ENCODE measurements at places on chromosomes 5 and 9. TPM values are rescaled to one million over a fixed set of nuclear protein-coding genes. Genes with fewer than 3 reads are reported as not detected.
A peak's percentile ranks its signal among the peaks of the same experiment; 100 is the strongest.

DNA sequence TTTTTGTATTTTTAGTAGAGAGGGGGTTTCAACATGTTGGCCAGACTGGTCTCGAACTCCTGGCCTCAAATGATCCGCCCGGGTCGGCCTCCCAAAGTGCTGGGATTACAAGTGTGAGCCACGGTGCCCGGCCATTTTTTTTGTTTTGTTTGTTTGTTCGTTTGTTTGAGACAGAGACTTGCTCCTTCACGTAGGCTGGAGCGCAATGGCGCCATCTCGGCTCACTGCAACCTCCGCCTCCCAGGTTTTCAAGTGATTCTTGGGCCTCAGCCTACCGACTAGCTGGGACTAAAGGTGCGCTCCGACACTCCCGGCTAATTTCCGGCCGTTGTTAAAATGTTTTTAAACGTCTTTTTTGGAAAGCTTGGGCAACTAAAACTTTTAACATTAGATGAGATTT lies 54.0 kb downstream of the SHOC1 start:
- DNase-seq = no peak

- DNase-seq = no peak
These were observed 20.9 kb upstream of the TTC33 start for GRCh38 chr5:40776658-40776977.

- no peak for DNase-seq
These were observed 5.5 kb downstream of the PTGER4 start for GRCh38 chr5:40685193-40685592.

GRCh38 chr9:89803403-89803802 lies 198.6 kb downstream of the GADD45G start:
- DNase-seq = no peak

GRCh38 chr9:106106396-106106795 lies 412.1 kb downstream of the TMEM38B start:
- DNase-seq = no peak

- no peak for DNase-seq
These were observed 7.2 kb upstream of the ADGRV1 start for GRCh38 chr5:90551376-90551775.

GRCh38 chr5:41817625-41818301 lies 52.5 kb downstream of the OXCT1 start:
- no peak for DNase-seq

DNA sequence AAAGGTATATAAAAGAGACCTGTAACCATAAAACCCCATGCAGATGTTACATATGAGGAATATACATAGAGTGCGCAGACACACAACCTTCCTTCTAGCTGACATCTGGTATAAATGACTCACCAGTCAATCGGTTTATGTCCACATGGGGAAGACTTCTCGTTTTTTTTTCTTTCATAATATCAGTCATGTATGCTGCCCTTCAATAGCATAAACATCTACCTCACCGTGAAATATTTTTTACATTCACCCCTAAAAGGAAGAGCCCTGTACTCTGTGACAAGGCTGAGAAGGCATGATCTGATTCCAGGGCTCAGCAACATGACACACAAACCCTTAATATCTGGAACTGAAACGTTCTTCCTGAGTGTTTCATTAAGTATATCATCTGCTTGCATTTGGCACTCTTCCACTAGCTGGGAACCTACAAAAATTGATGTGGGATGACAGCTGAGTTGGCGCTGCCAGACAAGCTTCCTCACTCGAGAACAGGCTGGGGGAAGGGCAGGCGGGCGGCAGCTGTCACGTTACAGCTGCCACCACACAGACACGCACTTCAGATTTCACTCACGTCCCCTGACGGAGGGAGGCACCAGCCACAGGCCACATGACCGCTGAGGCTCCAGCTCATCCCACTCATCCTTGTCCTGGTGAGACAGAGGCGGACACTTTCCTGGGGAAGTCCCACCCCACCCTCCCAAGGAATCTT lies 74.2 kb downstream of the SHB start:
- peak; percentile 46 for DNase-seq

Gene IL4
- 4.5 TPM for total RNA-seq

Gene INSL6
- not detected for total RNA-seq

Measured in thymus (tissue), 14 donors.